ENCODE measurements at places on chromosomes 2 and 18. TPM values are rescaled to one million over a fixed set of nuclear protein-coding genes. Genes with fewer than 3 reads are reported as not detected.

- DNase-seq, result no peak
Measured at GRCh38 chr2:55431982-55432627, 12.4 kb upstream of the CCDC88A start.

- DNase-seq, result no peak
Measured at GRCh38 chr18:27214831-27215230, 29.7 kb upstream of the CHST9 start.

DNA sequence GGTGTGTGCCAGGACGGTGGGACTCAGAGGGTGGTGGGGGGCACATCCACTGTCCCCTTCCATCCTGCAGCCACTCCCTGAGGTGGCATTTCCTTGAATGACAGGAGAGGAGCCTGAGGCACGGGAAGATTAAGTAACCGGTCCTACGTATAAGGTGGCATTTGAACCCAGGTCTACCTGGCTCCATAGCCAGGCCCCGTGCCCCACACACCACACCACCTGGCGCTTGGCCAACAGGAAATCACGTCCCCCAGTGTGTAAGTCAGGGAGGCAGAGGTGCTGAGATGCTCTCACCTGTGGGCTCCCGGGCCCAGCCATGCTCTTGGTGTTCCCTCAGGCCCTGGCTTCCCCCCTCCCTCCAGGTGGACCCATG, 53.7 kb downstream of the HPCAL1 start:
- no peak for DNase-seq

DNA sequence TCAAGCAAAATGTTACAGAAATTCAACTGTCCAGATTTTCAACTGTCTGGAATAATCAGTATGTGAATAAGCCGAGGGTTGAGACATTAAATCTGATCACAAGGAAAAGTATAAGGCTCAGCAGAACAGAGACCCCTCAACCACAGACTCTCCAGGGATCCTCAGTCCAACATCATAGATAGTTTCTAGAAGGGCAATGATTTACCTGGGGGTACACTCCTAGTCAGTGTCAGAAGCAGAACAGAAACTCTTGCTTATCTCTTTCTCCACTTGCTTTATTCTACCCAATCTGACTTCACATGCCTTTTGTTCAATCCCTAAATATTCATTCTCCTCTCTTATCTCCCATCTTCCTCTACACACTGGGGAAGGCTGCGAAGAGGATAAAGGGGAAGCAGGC, 36.4 kb downstream of the ICOS start:
- no peak for DNase-seq

DNA sequence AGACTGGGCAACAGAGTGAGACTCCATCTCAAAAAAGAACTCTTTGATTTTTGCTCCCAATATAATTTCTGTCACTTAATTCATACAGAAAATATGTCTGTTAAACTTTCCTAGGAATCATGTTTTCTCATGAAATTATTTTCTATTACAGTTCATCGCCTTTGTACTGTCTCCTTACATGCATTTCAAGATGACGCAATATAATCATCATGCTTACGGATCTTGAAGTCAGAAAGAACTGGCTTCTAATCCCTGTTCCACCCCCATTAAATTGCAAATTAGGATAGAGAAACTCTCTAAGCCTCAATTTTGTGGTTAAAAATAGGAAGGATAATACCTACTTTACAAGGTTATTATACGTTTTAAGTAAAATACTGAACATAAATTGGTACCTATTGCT, 467.6 kb upstream of the SMIM21 start:
- no peak for DNase-seq

TOGARAM2 gene
- total RNA-seq, result 0.52 TPM
